ENCODE measurements at places on chromosomes 12 and 14. TPM values are rescaled to one million over a fixed set of nuclear protein-coding genes. Genes with fewer than 3 reads are reported as not detected.

DNA sequence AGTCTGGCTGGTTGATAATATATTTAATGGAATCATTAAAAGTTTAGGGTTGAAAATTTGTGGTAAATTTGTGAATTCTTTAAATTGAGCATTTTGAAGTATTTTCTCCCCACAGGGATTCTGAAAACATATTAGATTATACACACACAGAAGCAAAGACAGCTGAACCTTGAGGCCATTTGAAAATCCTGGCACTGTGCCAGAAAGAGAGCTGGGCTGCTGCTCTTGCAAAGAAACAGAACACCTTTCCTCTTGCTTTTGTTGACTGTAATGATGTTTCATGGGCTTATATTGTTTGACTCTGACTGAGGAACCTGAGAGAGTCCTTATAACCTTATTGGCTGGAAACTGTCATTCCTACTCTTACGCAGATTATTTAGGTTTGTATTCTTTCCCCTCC lies 4.8 kb downstream of the RNF34 start:
- no peak overlapping the region for H3K4me3 ChIP-seq
- DNase-seq: no peak
- H3K27me3 ChIP-seq: no peaks in the 10 kb centered on the region
- peaks cover 48% of the 10 kb centered on the region for H3K36me3 ChIP-seq
- no peak overlapping the region for H3K27ac ChIP-seq
- H3K4me1 ChIP-seq: peaks cover 13% of the 10 kb centered on the region

MYF5 gene
- not detected for total RNA-seq

DNA sequence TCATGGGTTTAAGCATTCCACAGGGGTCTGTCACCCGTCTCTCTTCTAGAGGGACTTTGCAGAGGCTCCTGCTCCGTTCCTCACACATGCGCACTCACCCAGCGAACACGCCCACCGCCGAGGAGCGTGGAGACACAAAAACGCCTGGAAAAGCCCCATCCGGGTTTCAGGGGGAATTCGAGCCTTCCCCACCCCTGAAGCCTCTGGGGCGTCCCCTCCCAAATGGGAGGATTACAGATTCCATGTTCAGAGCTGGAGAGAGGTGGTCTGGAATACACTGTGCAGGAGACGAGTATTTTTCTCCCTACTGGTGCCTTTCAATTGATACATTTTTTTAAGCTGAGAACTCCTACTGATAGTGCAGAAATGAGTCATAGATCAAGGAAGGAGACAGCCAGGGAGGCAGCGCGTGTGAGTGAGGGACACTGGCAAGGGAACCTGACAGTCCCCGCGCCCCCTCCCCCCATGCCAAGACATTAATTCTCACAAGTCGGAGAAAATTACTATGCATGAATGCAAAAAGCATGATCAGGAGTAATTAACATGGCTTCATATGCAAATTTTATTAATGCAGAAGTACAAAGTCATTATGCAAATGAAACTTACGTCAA lies 36.9 kb downstream of the BCL11B start:
- H3K36me3 ChIP-seq: peaks cover 62% of the 10 kb centered on the region
- H3K27ac ChIP-seq: peak overlapping the region; percentile 97
- DNase-seq: no peak
- H3K4me1 ChIP-seq: peaks cover 99% of the 10 kb centered on the region

ITGB7 gene
- 166 TPM for total RNA-seq

CLEC2A gene
- not detected for total RNA-seq

TAS2R13 gene
- total RNA-seq: 0.41 TPM

GRCh38 chr14:38143170-38143569 lies 64.5 kb upstream of the SSTR1 start:
- no peaks in the 10 kb centered on the region for H3K4me1 ChIP-seq
- no peaks in the 10 kb centered on the region for H3K27me3 ChIP-seq
- no peak overlapping the region for H3K4me3 ChIP-seq
- no peak overlapping the region for H3K27ac ChIP-seq

KLHDC2 gene
- 142 TPM for total RNA-seq
